ENCODE measurements at places on chromosomes 16 and 17. TPM values are rescaled to one million over a fixed set of nuclear protein-coding genes. Genes with fewer than 3 reads are reported as not detected.
A peak's percentile ranks its signal among the peaks of the same experiment; 100 is the strongest.

Gene ATP2A1
- 1.5 TPM for total RNA-seq

DNA sequence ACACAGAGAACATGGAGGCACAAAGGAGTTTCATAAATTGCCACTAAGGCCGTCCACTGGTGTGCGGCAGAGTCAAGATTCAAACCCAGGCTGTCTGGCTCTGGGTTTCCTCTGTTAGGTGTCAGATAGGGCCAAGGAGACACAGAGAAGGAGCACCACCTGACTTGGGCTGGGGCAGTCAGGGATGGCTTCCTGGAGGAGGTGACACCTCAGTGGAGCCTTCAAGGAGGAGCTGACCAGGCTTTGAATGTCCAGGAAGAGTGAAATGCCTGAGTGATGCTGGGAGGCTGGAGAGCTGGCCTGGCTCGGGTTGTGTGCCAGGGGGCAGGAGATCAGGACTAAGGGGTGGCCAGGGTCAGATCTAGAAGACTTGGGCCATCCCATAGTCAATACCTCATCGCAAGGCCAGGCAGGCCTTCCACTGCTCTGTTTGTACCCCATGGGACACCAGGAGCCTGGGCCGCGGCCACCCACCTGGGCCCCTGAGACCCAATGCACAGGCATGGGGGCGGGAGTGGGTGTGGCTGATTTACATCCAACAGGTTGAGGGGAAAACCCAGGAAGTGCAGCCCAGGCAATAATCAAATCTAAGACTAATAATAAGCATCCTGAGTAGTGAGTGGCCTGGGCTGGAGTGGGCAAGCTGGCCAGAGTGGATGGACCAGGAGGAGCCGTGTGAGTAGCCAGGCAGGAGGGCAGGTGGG, 73.7 kb downstream of the USP22 start:
- no peak overlapping the region for H3K4me3 ChIP-seq
- DNase-seq, result no peak
- peaks cover 10% of the 10 kb centered on the region for H3K4me1 ChIP-seq
- no peaks in the 10 kb centered on the region for H3K27me3 ChIP-seq
- H3K27ac ChIP-seq, result no peak overlapping the region

Gene CACNG5
- total RNA-seq, result 0.68 TPM

DNA sequence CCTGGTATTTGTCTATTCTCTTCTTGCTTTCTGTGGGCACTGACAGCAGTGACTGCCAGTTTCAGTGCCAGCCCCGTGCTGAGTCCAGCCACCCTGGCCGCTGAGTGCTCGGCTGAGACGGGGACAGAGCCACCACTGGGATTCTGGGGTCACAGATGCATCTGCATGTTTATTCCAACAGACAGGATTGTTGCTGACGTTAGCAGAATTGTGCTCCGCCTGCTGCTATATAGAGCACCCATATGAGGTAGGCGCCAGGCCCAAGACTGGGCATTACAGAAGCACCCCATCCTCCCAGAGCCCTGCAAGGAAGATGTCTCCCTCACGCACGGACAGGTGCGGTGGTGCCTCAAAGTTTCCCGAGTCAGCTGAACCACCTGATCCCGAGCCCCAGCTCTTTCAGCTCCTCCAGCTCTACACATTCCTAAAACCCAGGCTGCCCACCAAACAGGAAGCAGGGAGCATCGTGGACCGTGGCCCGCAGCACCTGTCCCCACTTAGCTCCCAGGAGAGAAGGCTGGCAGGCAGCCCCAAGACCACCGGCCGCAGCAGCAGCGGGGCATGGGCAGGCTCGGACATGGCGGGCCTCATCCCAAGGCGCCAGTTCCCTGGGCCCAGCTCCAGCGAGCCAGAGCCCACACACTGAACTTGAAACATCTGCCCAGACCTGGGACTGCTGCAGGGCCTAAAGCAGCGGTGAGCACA, 44.9 kb upstream of the RASD1 start:
- H3K27me3 ChIP-seq, result no peaks in the 10 kb centered on the region
- H3K27ac ChIP-seq, result peak overlapping the region; percentile 9
- no peak overlapping the region for H3K4me3 ChIP-seq

GRCh38 chr17:51381262-51381661, 120.9 kb downstream of the UTP18 start:
- H3K27me3 ChIP-seq, result peaks cover 27% of the 10 kb centered on the region
- no peak for DNase-seq
- H3K27ac ChIP-seq, result no peak overlapping the region

DNA sequence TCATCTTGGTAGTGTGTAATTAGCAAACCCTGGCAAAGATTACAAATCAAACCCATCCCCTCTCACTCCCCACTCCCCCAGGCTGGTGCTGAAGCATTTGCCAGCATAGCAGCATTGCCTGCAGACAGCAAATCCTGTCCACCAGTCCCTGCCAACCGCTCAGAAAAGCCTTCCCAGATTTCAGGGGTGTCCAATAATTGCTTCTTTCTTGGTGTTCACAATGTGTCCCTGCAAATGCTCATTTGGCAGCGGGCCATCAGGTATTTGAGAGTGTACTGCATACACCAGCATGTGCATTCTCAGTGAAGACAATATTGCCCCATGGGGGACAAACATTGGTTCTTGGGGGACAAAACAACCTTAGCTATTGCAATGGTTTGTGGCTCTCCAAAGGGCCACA, 28.2 kb downstream of the ORC6 start:
- H3K4me1 ChIP-seq, result no peaks in the 10 kb centered on the region
- no peak overlapping the region for H3K4me3 ChIP-seq
- no peaks in the 10 kb centered on the region for H3K36me3 ChIP-seq

DNA sequence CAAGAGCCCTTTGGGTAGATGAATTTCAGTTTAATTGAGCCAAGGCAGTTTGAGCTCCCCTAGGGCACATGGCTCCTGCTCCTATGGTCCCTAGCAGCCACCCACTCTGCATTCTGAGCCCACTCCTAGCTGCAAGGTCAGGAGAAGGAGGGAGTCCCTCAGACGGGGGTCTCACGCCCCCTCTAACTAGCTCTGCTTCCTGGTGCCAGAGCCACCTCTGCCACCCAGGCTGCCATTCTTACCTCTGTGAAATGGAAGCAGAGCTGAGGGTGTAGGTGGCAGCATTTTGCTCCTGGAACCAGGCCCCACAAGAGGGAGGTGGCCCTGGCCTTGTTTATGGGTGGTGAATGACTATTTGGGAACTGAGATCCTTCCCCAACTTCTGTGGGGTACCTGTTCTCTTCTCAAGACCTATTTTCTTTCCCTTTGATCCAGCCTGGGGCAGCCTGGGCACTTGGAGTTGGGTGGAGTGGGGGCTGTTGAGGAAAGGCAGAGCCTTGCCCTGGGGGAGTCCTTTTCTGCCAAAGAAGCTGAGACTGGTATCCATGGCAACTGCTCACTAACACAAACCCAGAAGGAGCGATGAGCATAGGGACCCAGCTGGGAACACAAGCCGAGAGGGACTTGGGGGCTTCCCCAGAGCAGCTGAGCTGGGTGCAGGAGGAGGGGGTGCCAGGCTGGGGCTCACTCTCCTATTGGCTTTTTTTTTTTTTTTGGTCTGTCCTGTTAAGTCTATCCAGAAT, 4.8 kb downstream of the SPNS2 start:
- no peaks in the 10 kb centered on the region for H3K36me3 ChIP-seq
- peaks cover 12% of the 10 kb centered on the region for H3K4me1 ChIP-seq
- DNase-seq, result no peak
- peak overlapping the region; percentile 22 for H3K4me3 ChIP-seq

DNA sequence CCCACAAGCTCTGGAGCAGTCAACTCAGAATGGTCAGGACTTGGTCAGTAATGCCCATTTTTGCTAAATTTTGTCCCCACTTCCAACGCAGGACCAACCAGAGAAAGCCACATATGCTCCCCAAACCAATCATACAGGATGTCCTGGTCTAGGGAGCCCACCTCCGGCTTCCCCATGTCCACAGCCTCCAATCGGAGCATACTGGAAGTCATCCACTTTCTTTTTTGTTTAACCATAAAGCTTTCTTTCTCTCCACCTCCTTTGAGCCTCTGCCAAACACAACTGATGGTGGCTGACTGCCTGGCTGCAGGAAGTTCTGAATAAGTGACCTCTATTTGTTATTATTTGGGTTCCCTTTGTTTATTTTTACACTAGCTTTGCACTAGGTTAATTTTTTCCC, 549.1 kb downstream of the WWOX start:
- H3K4me3 ChIP-seq, result no peak overlapping the region
- no peak overlapping the region for H3K27ac ChIP-seq
- H3K27me3 ChIP-seq, result peaks cover 3% of the 10 kb centered on the region
- H3K36me3 ChIP-seq, result no peaks in the 10 kb centered on the region
- peaks cover 6% of the 10 kb centered on the region for H3K4me1 ChIP-seq
- DNase-seq, result no peak

DNA sequence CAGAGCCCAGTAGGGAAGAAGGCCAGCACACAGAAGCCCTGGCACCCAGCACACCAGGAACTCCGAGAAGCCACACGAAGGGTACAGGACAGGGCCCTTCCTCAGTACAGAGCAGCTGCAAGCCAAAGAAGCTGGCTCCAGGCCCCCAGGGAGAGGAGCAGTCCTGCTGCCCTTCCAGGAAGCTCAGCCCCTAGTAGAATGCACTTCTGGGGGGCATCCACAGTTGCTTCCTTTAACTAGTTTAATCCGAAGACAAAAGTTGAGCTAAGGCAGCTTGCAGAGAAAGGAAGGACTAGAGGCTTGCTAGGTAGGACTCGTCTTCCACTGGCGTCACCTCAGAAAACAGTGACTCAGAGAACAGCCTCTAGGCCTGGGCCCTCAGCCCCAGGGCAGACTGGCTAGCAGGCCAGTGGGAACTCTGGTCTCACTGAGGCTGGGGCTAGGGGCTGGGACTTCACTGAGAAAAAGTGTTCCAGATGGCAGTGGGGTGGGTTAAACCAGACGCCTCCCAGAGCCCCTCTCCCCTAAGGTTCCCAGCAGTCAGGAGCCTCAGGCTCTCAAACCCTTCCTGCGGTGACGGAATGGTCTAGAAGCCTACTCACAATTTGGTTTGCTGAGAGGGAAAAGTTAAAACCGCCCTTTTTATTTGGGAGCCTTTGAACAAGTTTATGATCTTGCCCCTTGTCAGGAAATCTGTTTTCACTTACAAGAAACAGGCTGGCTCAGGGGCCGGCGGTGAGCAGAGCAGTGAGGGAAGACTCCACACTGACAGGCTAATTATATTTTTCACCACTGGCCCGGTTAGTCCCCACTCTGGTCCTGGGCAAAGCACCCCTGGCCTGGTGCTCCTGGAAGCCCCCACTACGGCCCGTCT, 41.4 kb downstream of the ACTG1 start:
- H3K27me3 ChIP-seq, result peaks cover 6% of the 10 kb centered on the region
- H3K36me3 ChIP-seq, result no peaks in the 10 kb centered on the region
- H3K4me1 ChIP-seq, result peaks cover 23% of the 10 kb centered on the region

Gene PRAC1
- 0.88 TPM for total RNA-seq

GRCh38 chr16:80968386-80969113, 38.1 kb downstream of the CMC2 start:
- H3K36me3 ChIP-seq, result peaks cover 5% of the 10 kb centered on the region
- H3K4me3 ChIP-seq, result no peak overlapping the region
- no peak for DNase-seq
- no peaks in the 10 kb centered on the region for H3K27me3 ChIP-seq

DNA sequence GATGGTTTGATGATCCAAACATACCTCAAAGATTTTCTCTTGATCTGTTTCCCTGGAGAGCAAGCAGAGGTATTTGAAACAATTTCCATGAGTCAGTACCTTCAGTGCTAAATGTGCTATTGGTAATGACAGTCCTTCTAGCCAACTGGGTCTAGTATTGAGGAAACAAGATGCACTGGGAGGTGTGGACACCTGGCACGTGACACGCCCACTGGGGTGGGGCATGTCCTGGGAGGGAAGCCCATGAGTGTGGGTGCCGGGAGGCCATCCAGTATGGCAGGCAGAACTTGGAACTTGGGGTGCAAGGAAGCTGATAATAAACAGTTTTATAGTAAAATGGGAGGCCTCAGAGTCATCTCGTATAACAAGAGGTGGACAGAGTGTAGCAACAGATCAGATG, 17.9 kb upstream of the AKAP1 start:
- no peaks in the 10 kb centered on the region for H3K36me3 ChIP-seq
- no peak overlapping the region for H3K4me3 ChIP-seq
- H3K27ac ChIP-seq, result no peak overlapping the region
- peaks cover 16% of the 10 kb centered on the region for H3K4me1 ChIP-seq
- no peaks in the 10 kb centered on the region for H3K27me3 ChIP-seq
- no peak for DNase-seq

DNA sequence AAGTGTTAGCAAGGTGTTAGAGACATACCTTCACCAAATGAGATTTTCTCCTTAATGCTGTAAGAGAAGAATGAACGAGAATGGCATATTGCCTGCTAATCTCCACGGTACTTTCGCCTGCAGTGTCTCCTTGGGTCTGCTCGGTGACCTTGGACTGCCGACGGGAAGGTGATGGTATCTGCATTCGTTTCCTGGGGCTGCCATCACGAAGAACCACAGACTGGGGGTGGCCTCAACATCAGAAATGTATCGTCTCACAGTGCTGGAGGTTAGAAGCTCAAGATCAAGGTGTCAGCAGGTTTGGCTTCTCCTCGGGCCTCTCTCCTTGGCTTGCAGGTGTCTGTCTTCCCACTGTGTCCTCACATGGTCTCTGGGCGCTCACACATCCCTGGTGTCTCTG, 86.3 kb upstream of the TNRC6C start:
- no peaks in the 10 kb centered on the region for H3K36me3 ChIP-seq
- H3K4me3 ChIP-seq, result no peak overlapping the region
- H3K27me3 ChIP-seq, result peaks cover 21% of the 10 kb centered on the region
- peaks cover under 1% of the 10 kb centered on the region for H3K4me1 ChIP-seq
- H3K27ac ChIP-seq, result no peak overlapping the region

Gene RNF157
- 27.0 TPM for total RNA-seq

Gene MPV17L
- total RNA-seq, result 7.6 TPM

Gene MT1F
- 5.9 TPM for total RNA-seq
